Mesenchymal stem cell (in vitro differentiated cells and primary cell): ENCODE measurements at places on chromosomes 5 and 9.

DNA sequence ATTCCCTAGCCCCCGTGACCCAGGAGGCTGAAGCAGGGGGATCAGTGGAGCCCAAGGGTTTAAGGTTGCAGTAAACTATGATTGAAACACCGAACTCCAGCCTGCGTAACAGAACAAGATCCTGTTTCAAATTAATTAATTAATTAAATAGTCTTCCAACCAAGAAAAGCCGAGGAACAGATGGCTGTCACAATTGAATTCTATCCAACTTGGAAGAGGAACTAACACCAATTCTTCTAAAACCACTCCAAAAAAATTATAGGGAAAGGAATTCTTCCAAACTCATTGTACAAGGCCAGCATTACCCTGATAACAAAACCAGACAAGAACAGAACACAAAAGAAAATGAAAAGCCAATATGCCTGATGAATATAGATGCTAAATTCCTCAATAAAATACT is 43.4 kb upstream of the RGS7BP start:
- no peaks in the 10 kb centered on the region for H3K4me1 ChIP-seq
- no peak overlapping the region for H3K4me3 ChIP-seq
- DNase-seq, result no peak
- H3K27ac ChIP-seq, result no peak overlapping the region

DNA sequence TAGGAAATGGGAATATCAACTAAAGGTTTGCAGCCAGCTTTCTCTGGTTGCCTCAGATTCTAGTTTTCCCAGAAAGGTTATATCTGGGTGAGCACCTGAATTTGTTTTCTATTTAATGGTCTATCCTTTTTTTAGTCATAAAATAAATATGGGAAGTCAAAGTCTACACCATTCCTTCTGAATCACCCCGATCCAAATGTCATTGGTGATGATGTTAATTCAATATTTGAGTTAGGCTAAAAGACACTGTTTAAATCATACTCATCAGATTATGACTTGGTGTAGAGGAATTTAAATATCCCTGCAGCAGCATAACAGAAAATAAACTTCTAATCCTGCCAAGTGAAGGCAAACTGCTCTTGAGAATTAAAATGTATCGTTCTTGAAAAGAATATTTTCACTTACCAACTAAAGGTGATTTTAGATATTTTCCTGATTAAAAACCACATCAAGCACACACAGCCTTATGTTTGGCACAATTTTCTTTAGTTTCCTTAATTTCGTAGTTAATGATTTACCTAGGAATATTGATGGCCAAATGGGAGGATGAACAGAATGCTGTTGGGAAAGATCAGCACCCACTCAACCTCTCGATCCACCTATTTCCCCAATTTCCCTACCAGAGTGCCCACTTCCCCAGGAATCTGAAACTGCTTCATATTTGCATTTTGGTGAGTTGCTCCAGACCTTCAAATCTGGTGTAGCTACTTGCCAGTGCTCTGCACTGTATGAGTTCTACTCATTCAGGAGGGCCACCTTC is 103.1 kb upstream of the TSLP start:
- H3K27me3 ChIP-seq, result no peaks in the 10 kb centered on the region
- H3K4me1 ChIP-seq, result no peaks in the 10 kb centered on the region
- H3K27ac ChIP-seq, result no peak overlapping the region
- no peak overlapping the region for H3K4me3 ChIP-seq
- no peaks in the 10 kb centered on the region for H3K36me3 ChIP-seq

DNA sequence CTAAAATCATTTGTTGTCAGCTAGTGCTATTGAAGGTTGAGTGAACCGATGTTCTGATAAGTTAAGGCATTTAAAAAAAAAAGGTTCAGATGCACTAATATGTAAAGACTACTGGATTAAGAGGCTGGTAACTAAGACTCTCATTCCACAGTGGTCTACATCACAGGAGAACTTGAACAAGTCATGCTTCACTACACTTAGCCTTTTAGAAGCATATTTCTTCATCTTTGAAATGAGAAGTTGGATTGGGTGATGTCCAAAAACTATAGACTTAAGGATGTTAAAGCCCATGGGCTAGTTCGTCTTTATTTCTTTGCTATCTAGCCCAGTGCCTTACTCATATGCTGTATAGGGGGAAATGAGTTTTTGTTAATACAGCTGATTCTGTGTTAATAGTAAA is 107.2 kb downstream of the NDUFS4 start:
- H3K27me3 ChIP-seq, result no peaks in the 10 kb centered on the region
- no peak overlapping the region for H3K27ac ChIP-seq
- no peak for DNase-seq
- no peak overlapping the region for H3K4me3 ChIP-seq

- H3K27me3 ChIP-seq, result no peaks in the 10 kb centered on the region
- H3K4me3 ChIP-seq, result peak overlapping the region; percentile 36
- H3K36me3 ChIP-seq, result no peaks in the 10 kb centered on the region
- H3K4me1 ChIP-seq, result no peaks in the 10 kb centered on the region
- no peak overlapping the region for H3K27ac ChIP-seq
- DNase-seq, result no peak
These were observed 68.5 kb downstream of the PRLR start for GRCh38 chr5:35161652-35162273.

DNA sequence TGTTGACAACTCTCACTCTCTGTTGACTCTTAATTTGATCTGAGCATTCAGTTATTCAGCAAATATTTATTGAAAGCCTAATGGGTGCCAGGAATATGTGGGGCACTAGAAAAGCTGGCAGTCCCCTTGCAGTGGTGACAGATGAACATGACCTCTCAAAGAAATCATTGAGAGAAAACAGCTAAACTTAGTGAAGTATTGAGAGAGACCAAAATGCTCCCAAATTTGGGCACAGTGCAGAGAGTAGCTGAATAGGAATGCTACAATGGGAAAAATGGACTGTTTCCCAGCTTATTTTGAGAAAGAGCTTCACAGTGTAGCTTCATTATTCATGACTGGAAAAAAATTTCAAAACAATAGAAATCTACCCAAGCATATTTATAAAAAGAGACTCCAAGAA is 257.9 kb downstream of the SGCD start:
- no peaks in the 10 kb centered on the region for H3K27me3 ChIP-seq
- no peak overlapping the region for H3K4me3 ChIP-seq
- H3K36me3 ChIP-seq, result peaks cover 3% of the 10 kb centered on the region
- no peak for DNase-seq

- H3K27ac ChIP-seq, result no peak overlapping the region
- H3K36me3 ChIP-seq, result no peaks in the 10 kb centered on the region
- H3K27me3 ChIP-seq, result no peaks in the 10 kb centered on the region
- no peak overlapping the region for H3K4me3 ChIP-seq
- no peak for DNase-seq
These were observed 248.7 kb downstream of the LURAP1L start for GRCh38 chr9:13023498-13023897.

GRCh38 chr9:135409286-135410200 is 70.0 kb upstream of the PPP1R26 start:
- no peak overlapping the region for H3K4me3 ChIP-seq
- H3K4me1 ChIP-seq, result no peaks in the 10 kb centered on the region
- H3K27ac ChIP-seq, result no peak overlapping the region

DNA sequence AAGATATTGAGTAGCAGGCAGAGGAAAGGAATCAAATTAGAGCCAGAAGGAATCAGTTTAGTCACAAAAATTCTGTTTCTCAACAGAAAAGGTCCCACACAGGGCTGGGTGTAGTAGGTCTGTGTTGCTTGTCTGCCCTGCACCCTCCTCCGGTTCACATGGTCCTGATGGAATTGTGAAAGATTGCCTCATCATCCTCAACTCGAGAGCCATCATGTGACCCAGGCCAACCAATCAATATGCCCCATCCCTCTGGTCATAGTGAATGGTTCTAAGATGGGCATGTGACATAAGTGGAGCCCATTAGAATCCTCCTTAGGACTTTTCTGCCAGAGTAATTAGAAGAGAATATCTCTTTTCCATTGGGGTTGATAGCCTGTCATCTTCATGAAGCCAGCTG is 56.7 kb upstream of the RAD23B start:
- H3K27ac ChIP-seq, result no peak overlapping the region
- no peak overlapping the region for H3K4me3 ChIP-seq
- H3K27me3 ChIP-seq, result no peaks in the 10 kb centered on the region
- no peaks in the 10 kb centered on the region for H3K36me3 ChIP-seq
- H3K4me1 ChIP-seq, result peaks cover 2% of the 10 kb centered on the region

DNA sequence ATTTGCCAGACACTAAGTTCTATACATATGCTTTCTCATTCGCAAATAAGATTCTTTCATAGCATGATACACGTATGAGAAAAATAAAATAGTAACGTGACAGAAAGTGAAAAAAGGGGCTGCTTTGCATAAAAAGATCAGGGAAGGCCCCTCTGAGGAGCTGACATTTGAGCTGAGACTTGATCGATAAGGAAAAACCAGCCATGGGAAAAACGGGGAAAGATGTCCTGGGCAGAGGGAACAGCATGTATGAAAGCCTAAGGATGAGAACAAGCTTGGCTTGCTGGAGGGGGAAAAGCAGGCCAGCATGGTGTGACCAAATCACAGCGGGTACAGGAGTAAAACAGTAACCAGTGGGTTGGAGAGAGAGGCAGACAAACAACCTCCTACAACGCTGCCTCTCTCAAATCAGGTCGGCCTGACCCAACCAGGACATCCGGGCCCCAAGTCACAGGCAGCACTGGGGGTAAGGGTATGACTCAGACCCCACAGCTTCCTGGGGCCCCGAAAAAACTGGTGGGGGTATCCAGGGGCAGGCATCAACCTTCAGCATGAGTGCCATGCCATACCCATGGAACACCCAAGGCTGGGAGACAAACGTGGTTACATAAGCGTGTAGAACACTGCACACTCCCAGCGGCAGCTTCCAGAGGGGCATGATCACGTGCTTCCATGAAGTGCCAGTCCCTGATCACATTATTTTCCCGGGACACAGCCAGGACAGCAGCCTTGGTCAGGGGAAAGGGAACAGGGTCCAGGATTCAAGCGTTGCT is 2.2 kb downstream of the TNIP1 start:
- DNase-seq, result no peak
- no peak overlapping the region for H3K4me3 ChIP-seq
- peaks cover 13% of the 10 kb centered on the region for H3K36me3 ChIP-seq
- peaks cover 34% of the 10 kb centered on the region for H3K4me1 ChIP-seq

- no peak overlapping the region for H3K4me3 ChIP-seq
- no peaks in the 10 kb centered on the region for H3K27me3 ChIP-seq
- H3K4me1 ChIP-seq, result no peaks in the 10 kb centered on the region
- no peaks in the 10 kb centered on the region for H3K36me3 ChIP-seq
These were observed 134.1 kb upstream of the ZNF462 start for GRCh38 chr9:106728860-106729259.

DNA sequence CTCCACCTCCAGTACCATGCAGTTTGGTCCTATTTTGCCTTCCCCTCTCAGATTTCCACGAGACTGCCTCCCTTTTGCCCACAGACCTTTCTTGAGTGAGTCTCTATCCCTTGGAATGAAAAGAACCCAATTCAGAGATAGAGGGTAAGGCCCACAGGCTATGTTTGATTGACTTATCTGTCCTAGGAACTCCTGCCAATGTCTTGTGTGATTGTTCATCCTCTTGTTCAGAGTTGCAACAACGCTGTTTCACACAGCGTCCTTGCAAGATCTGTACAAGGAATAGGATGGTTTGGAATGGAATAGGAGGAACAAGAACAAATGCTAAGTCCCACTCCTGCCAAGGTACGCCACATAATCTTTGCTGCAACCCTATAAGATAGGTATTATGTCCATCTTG is 142.2 kb upstream of the ABCA1 start:
- DNase-seq, result no peak
- H3K4me3 ChIP-seq, result no peak overlapping the region
- H3K27me3 ChIP-seq, result no peaks in the 10 kb centered on the region
- peaks cover 16% of the 10 kb centered on the region for H3K4me1 ChIP-seq
- no peaks in the 10 kb centered on the region for H3K36me3 ChIP-seq

- DNase-seq, result no peak
- H3K36me3 ChIP-seq, result no peaks in the 10 kb centered on the region
- peaks cover 13% of the 10 kb centered on the region for H3K27me3 ChIP-seq
- H3K4me3 ChIP-seq, result no peak overlapping the region
- no peaks in the 10 kb centered on the region for H3K4me1 ChIP-seq
- no peak overlapping the region for H3K27ac ChIP-seq
These were observed 52.0 kb downstream of the AK8 start for GRCh38 chr9:132826131-132826530.

DNA sequence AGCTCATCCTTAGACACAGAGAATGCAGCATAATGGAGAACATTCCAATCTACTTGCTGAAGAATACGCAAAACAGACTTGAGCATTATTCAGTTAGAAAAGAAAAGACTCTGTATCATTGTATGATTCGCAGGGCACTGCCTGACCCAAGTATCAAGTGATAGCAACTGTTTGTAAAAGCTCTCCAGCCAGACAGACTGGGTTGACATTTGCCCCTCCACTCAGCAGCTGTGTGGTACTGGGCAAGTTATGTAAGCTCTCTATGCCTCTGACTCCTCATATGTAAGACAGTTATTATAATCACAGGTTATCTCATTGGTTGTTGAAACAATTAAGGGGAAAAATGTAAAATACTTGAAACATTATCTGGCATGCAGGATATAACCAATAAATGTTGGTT is 505.0 kb downstream of the ELAVL2 start:
- no peak overlapping the region for H3K4me3 ChIP-seq
- H3K4me1 ChIP-seq, result no peaks in the 10 kb centered on the region
- no peaks in the 10 kb centered on the region for H3K36me3 ChIP-seq
- H3K27me3 ChIP-seq, result no peaks in the 10 kb centered on the region
- no peak for DNase-seq
- H3K27ac ChIP-seq, result no peak overlapping the region

DNA sequence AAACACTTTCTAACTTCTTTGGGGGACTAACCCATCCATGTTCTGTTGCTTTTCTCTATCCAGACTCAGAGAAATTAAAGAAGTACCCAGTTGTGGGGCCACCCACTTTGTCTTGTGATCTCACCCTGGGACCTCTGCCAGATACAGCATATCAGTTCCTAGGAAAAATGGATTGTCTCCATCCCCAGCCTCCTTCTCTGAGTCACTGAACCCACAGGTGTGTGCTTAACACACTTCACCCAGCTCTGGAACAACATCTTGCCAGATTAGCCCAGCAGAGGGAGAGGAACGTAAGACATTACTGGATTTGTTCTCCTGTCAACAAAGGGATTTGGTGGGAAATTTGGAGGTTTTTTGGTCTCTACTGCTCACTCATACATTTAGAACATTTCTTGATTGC is 19.2 kb downstream of the FAM240B start:
- H3K27me3 ChIP-seq, result peaks cover 21% of the 10 kb centered on the region
- DNase-seq, result no peak
- no peak overlapping the region for H3K27ac ChIP-seq
- no peaks in the 10 kb centered on the region for H3K36me3 ChIP-seq
- no peak overlapping the region for H3K4me3 ChIP-seq

DNA sequence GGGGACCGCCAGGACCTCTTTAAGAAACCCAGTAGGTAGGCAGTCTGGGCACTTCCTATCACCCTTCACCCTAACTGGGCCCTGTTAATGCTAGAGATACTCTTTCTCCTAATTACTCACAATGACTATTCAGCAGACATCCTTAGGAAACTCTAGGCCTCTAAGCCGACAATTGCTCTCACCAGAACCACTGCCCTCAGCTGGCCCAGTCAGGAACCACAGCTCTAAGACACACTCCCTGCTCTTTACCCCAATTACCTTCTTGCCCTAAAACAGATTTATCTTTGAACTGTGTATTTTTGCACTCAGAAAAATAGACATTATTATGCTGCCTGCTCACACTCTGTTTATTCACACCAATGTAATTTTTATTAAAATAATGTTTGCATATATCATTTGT is 432.6 kb upstream of the SLC30A5 start:
- H3K27me3 ChIP-seq, result peaks cover 7% of the 10 kb centered on the region
- H3K27ac ChIP-seq, result no peak overlapping the region
- DNase-seq, result peak; percentile 33
- H3K36me3 ChIP-seq, result no peaks in the 10 kb centered on the region

GRCh38 chr9:70442328-70442848 is 27.9 kb upstream of the KLF9 start:
- no peak overlapping the region for H3K27ac ChIP-seq
- H3K4me3 ChIP-seq, result no peak overlapping the region
- DNase-seq, result no peak
- H3K4me1 ChIP-seq, result peaks cover 4% of the 10 kb centered on the region
- no peaks in the 10 kb centered on the region for H3K36me3 ChIP-seq
